Stimulated activated CD4-positive, alpha-beta T cell treated with anti-CD3 and anti-CD28 coated beads, Interleukin-12 subunit alpha, Interleukin-12 subunit beta, amount 100 ng/mL, for 4 hours (primary cell): ENCODE measurements at places on chromosomes 16 and 17.

GRCh38 chr17:57257895-57258851 lies 1.9 kb downstream of the MSI2 start:
- DNase-seq = no peak

DNA sequence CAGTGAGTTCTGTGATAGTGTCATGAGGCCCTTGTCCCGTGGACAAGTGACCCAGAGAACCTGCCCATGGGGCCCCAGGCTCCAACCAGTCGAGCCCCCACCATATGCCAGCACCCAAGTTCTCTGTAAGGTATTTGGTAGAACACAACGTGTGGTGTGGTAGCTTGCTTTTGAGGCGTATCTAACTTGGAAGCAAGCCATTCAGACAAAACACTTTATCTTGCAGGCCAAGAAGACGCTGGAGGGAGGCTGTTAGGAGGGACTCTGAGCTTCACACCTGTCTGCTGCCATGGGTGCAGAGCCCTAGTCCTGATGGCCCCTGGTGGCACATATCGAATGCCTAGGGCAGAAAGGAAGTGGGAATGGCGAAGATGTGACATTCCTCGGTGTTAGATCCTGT lies 1.6 kb downstream of the NDUFAF8 start:
- no peak for DNase-seq

DNA sequence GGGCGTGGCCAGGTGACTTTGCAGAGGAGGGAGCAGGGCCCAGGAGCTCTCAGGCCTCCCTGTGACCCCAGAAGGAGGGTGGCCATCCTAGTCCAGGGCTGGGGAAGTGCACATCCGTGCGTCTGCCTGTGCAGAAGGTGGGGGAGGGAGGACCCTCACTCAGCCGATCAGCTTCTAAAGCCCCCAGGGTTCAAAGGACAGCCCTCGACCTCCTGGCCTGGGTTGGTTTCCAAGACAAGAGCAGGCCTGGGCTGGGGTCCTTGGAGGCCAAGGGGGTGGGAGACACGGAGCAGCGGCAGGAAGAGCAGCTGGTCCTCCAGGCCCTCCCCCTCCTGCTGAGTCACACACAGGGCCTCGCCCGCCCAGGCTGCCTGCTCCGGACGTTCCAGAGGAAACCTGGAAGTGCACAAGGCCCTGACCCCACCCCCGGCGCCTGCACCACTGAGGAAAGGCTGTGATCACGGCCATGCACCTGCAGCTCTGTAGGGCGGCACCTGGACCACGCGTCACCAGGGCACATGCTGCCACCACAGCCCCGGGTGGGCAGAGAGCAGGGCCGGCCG lies 67.1 kb upstream of the ZNF469 start:
- DNase-seq = no peak

GRCh38 chr16:25888868-25889267 lies 197.1 kb downstream of the HS3ST4 start:
- DNase-seq = no peak

DNA sequence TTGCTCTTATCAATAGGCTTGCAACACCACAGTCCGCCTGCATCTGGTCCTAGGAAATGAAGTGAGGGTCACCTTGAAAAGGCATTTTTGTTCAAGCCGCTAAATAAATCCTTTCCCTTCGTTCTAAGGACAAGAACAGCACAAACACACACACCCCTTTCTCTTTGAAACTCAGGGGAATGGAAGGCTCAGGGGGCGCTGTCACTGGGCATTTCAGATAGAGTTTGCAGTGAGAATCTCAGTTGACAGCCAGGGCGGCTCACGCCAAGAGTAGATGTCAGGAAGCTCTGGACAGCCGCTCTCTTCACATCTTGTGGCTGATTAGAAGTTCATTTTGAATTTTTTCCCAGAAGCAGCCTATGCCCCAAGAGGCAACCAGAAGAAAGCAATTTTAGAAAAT lies 39.8 kb downstream of the ABAT start:
- DNase-seq = no peak

DNA sequence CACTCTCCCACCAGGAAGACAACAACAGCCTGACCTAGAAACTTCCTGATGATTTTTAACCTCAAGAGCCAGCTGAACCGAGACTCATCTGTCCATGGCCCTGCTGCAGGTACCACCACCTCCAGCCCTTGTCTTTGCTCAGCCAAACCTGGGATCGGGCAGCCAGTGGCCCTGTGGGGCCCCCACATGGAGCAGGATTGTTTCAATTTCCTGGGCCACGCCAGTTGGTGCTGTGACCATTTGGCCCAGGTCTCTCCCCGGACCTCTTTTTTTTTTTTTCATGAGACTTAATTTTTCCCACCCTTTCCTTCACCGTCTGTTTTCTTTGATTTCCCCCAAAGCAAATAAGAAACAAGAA lies 8.3 kb upstream of the HOXB2 start:
- DNase-seq = no peak
